Nephron progenitor cell (in vitro differentiated cells): ENCODE measurements at places on chromosomes 5 and 9.

- DNase-seq = no peak
These were observed 691.2 kb downstream of the TLR4 start for GRCh38 chr9:118395415-118395814.

DNA sequence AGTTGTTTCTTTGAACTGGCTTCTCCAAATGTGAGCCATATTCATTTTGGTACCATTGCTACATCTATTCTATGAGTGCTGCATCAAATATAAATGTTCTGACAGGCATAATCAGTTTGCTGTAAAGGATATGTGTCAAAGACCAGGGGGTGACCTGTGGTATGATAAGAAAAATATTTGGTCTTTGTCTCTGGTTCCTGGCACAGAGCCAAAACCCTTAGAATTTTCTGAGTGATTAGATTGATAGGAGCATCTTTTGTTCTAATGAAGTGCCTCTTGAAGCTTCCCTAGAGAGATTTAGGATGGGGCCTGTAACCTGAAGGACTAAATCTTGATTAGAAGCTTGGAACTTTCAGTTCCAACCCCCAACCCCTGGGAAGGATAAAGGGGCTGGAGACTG, 256.3 kb downstream of the NNT start:
- no peak for DNase-seq

DNA sequence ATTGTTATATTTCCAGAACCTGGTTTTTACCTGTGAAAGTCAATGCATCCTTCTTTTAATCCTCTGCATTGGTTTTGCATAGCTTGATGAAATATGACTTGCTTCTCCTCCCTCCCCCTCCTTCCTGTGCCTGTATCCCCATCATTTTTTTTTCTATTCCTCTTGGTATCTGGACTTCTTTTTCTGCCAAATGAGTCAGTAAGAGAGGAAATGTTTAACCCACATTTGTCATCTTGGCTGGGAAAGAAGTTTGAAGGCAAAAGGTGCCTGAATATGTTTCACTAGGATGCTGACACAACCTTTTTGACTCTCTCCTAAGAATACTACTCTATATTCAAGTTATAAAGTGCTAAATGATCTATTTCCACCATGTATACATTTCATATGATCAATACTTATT, 35.5 kb upstream of the CDKN2B start:
- no peak for DNase-seq

DNA sequence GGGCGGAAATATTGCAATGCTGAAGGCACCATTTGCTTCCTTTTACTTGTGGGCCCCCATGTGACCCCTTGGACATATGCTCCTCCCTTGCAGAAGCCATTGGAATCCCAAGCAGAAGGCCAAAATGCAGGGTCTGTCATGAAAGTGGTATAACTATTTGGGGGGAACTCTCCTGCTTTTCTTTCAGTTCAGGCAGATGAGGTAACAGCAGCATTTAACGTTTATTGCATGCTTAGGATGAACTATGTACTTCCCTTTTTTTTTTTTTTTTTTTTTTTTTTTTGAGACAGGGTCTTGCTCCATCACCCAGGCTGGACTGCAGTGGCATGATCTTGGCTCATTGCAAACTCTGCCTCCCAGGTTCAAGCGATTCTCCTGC, 7.8 kb downstream of the FOXI1 start:
- DNase-seq = no peak

DNA sequence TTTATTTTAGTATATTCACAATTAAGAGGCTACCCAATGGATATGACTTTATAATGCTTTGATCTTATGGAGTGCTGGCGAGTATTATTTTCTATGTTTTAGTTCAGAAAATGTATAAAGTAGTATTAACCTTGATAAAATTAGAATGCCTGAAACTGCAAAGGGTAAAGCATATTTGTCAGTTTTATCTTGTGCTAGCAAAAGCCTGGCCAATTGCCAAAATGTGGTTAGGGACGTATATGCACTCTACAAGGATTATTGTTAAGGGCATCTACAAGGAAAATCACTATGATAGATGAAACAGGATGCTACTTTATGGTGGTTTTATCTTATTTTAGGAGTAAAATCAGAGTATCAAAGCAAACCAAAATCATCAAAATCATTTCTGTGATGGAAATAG, 281.7 kb downstream of the CCDC171 start:
- no peak for DNase-seq

DNA sequence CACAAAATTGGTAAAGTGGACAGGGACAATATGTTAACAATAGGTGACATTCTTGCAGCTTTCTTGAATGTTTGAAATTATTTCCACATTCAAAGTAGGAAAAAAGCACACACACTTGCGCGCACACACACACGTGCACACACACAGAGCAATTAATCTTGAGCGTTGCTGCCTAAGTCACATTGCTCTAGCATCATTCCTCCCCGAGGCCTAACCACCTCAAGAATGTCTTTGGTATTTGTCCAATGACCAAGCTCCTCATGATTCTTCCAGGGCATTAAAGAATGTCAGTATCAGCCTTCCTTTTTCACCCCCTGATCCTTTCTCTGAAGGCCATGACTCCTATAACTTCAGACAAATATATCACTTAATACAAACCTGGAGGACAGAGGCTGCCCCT, 198.1 kb downstream of the NPR3 start:
- no peak for DNase-seq

GRCh38 chr9:122998448-122998847, 35.0 kb upstream of the GPR21 start:
- no peak for DNase-seq

DNA sequence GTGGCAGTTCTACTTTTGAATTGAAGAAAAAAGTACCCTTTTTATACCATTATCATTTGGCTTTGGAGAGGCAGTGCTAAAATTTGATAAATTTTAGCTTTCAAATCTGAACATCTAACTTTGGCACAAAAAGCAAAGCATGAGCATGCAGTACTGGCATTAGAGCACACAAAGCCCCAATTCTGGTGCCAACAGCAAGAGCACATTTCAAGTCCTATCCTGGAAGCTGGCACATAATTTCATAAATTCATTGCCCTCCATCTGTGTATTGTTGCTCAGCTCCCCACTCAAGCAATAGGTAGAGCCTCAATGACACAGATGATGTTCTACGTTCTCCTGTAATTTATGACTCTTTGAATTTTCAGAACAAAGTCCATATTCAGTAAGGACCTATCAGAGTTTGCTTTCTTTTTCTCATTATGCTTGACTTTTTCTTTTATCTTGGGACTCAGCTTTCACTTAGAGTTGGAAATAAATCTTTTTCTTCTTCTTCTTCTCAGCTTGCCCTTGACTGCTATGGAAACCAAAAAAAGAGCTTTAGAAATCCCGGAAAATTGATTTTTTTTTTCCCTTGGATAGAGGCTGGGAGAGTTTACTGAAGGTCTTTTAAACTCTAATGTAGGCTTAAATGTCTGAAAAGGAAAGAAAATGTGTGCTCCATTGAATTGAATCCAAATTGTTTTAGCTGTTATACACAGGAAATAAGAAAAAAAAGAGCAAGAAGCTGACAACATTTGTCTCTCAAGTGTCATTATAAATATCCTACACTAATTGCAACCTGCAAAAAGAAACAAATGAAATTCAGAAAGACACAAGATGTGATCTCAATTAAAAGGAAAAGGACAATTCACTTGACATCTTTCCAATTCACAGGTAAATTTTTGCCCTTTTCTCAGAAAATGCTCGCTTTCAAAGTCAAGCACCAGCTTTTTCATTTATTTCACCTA, 380.8 kb upstream of the CDH18 start:
- no peak for DNase-seq

GRCh38 chr9:70789086-70789485, 332.3 kb downstream of the TRPM3 start:
- no peak for DNase-seq

GRCh38 chr9:134570151-134570621, 71.4 kb upstream of the COL5A1 start:
- DNase-seq = no peak

GRCh38 chr5:73945505-73945904, 319.5 kb downstream of the ARHGEF28 start:
- DNase-seq = no peak

GRCh38 chr5:81579262-81579924, 171.5 kb downstream of the SSBP2 start:
- no peak for DNase-seq

DNA sequence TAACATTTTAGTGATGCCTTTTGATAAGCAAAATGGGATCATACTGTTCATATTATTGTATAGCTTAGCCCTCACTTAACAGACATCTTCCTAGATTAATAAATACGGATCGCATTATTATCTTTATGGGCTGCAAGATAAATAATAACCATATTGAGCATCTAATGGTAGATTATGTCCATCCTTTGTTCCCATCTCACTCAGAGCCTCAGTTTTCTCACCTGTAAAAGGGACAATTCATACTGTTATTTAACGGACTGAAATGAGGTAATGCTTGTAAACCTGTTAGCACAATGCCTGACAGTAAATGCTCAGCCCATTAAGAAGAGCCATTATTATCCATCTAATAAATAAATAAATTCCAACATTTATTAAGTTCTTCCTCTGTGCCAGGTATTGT, 3.0 kb upstream of the RPL26L1 start:
- DNase-seq = no peak

GRCh38 chr5:154830219-154830595, 20.2 kb downstream of the FAXDC2 start:
- DNase-seq = no peak

- DNase-seq = no peak
These were observed 280.6 kb upstream of the EFNA5 start for GRCh38 chr5:107951309-107951708.

DNA sequence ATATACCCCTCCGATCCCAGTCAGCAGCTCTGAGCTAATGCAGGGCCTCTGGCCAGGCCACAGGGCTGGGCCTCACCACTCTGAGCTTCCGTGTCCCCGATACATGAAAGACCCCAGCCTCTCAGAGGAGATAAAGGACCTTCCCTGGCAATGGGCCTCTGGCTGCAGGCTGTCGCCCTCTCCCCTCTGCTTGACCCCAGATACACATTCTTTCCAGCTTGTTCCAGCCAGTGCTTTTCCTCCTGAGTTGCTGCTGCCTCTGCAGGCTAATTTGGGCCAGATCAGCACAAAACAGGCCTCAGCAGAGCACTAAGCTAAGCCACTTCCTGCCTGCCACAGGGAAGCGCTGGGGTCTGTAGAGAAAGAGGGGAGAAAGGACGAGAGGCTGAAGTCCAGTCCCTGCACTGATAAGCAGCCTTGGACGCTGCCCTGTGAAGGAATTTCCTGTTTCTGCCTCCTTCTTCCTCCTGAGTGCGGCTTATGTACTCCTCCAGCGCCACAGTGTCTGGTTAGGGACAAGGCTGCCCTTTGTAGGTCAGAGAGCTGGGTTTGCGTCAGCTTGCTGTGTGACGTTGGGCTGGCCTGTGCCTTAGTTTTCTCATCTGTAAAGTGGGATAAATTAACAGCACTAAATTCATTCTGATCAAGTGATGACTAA, 73.0 kb upstream of the IL17B start:
- DNase-seq = peak; percentile 27

DNA sequence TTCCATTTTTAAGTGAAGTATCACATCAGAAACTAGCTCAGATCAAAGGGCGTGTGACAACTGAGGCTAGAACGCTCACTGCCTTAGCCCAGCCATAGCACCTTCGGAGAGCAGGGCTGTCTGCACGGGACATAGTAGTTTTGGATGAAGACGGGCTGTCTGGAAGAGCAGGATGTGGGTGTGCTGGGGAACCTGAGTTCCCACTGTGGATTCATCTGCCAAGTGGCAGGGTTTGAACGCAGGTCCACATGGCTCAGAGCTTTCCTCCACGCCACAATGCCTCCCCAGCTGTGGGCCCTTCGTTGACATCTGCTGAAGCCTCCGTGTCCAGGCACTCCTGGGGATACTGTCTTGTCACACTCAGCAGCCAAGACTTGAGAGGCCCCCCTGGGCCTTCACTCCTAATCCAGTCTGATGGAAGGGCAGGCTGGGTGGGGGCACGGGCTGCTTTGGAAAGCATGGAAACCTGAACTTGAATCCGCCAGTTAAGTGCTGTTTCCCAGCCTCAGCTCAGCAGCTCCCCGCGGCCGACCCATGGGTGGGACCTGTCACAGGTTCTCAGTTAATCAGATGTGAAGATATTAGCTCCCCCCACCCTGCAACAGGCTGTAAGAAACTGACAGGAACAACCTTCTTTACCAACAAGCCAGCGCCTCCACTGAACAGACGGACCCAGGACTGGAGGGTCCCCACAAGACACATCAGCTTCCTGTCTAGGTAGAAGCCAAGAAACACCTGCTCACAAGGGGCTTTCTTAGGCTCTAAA, 228.1 kb downstream of the FANCC start:
- no peak for DNase-seq

DNA sequence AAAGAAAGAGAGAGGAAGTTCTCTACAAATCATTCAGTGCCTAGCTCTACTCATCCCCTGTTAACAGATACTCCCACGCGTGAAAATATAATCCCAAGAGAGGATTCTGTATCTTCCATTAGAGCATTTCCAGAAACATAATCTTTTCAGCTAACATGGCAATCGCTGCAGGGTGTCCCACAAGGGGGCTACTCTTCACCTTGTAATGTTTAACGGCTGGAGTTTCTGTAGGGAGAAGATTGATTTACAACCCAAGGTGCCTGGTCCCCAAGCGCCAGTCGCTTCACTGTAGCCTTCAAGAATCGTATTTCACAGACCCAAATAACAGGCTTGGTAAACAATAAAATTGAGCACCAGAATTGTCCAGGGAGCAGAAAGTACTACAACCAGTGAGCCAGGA, 318.7 kb downstream of the TLE1 start:
- DNase-seq = peak; percentile 48

DNA sequence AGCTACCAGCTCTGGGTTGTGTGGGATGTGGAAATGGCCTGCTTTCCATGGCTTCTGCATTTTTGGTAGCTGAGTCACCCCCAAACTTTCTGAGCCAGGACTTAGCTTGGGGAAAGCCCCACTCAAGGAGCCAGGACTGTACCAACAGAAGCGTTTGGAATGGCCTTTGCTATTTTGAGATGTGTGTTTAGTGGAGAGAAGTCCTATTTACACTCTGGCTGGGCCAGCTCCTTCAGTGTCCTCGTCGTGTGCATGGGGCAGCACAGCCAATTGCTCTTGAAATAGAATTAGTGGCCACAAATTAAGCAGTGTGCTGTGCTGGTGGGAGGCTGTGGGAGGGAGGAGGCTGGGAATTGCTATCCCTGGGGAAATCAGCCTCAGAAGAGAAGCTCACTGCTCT, 51.6 kb downstream of the ENTREP1 start:
- no peak for DNase-seq

- no peak for DNase-seq
These were observed 37.7 kb downstream of the SAR1B start for GRCh38 chr5:134594797-134595457.

DNA sequence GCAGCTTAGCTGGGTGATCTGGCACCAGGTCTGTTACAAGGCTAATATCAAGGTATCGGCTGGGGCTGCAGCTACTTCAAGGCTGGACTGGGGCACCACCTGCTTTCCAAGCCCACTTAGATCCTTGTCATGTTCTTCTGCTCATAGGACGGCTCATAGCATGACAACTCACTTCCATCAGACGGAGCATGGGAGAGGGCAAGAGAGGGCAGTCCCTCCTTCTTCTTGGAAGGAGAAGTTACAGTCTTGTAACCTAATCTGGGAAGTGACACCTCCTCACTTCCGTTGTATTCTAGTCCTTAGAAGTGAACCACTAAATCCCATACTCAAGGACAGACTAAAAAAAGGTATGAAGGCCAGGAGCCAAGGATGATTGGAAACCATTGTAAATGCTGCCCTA, 258.2 kb downstream of the MAST4 start:
- DNase-seq = no peak
